ENCODE measurements at places on chromosomes 3 and 15.
A peak's percentile ranks its signal among the peaks of the same experiment; 100 is the strongest.

DNA sequence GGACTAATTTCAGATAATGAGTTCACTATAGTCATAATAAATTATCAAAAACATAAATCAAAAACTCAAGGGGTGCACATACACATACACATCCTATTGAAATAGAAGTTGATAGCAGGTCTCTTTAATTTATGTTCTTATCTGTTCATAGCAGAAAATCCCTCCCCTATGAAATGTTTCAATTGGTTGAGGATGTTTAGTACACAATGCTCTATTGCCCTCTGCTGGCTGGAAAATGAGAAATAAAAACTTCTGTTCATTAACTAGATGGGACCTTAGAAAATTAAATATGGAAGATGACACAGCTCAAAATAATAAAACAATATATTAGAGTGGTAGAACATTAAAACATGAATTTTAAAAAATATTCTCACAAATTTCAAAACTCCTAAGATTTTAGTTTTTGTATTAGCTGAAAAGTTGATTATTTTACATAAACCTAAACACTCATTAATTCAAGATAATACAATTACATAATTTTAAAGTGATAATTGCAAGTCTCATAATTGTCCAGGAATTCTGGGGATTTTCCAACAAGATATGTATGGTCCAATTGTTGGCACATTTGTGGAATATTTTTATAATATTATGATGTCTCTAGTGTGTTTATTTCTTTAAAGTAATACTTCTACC, 735.0 kb downstream of the ROBO1 start:
- peak; percentile 67 for DNase-seq

DNA sequence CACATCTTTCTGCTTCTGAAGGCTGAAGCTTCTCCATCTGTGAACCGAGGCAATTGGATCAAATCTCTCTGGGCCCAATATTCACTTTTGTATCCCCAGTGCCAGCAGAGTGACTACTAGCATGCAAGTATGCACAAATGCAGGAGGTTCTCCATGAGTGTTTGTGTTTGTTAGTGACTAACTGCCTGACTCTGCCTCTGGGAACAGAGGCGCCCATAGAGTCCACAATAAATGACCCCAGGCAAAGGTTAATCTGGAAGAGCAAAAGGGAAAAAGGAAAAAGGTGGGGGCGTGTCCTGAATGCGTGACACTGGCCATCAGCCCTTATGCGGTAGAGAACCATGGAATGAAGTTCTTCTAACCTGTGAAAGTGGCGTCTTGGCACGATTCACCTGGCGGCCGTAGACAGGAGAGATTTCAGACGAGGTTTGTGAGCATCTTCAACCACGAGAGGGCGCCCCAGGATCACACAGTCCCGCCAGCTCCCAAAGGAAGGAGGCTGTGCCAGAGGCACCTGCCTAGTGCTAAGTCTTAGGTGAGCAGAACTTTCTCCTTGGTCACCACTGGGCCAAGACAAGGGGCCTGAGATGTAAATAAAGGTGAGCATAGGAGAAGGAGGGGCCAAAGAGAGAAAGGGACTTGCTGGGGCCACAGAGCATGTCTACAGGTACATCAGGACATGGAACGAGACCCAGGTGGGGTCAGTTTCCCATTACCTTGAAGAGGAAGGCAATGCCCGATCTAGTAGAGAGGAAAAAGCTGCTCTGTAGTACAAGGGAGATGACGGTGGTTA, 44.2 kb downstream of the RBPMS2 start:
- DNase-seq = peak; percentile 59

DNA sequence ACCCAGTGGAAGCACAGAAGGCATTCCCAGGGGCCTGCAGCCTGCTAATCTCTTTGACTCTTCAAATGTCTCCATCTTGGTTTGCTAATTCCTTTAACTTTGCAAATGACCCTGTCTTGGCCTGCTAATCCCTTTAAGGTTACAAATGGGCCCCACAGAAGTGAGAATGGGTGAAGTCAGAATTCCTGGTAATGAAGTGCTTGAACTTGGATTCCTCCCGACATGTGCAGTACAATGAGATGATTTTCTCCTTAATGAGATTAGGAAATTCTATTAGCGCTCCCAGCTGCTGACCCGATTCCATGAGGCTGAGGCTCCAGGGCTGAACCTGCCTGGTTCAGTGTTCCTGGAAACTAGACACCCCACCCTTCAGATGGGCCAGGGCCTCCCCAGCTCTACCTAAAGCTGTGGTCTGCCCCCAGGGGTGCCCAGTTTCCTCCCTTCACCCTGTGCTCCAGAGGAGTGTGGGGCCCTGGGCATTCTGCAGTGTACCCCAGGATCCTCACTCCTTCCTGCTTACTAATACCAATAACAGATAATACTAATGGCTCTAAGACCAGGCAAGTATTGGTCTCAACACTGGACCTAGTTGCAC, 47.4 kb downstream of the SCN5A start:
- no peak for DNase-seq

DNA sequence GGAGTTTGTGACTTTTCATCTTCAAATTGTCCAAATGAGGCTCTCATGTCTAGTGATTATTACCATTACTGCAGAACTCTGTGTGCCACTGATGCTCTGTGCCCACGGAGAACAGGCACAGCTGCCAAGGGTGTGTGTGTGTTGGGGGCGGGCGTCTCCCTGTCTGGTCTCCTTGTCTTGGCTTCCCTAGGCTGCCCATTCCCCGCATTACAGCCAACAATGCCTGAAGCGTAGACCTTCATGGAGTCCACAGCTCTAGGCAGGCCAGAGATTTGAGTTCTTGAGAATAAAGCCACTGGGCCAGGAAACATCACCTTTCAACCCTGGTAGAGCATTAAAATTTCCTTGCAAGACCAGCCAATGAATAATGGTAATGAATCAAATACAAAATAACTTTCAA, 42.7 kb downstream of the CCNB2 start:
- no peak for DNase-seq

DNA sequence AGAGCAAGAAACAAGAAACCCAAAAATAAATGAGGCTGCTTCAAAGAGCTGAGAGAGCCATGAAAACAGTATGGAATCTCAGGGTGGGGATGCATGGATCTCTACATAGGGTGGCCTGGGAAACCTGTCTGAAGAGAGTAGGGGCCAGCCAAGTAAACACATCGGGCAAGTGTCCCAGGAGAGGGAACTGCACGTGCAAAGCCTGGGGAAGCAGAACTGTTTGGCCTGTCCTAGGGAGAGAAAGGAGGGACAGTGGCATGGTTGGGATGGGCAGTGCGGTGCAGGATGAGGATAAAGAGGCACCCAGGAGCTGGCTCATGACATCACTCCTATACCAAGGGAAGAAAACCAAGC, 269.0 kb upstream of the ST8SIA2 start:
- no peak for DNase-seq

DNA sequence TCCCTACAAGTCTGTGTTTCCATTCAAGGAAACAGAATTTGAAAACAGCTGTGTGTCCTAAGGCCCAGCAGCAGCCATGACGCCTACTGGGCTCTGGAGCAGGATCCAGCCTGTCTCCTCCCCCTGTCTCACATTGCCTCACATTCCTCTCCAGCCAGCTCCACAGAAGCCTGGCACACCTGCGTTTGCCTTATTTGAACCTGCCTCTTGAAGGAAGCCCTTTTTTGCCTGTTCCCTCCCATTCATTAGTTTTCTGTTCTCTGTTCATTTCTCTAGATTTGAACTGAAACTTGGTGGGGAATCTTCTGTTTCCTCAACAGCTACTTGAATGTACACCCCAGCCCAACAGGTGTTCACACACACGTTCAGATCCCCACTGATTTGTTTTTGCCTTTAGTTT, 890.5 kb downstream of the TUSC7 start:
- no peak for DNase-seq

GRCh38 chr15:34708422-34708821, 46.4 kb downstream of the GJD2 start:
- DNase-seq = peak; percentile 66

DNA sequence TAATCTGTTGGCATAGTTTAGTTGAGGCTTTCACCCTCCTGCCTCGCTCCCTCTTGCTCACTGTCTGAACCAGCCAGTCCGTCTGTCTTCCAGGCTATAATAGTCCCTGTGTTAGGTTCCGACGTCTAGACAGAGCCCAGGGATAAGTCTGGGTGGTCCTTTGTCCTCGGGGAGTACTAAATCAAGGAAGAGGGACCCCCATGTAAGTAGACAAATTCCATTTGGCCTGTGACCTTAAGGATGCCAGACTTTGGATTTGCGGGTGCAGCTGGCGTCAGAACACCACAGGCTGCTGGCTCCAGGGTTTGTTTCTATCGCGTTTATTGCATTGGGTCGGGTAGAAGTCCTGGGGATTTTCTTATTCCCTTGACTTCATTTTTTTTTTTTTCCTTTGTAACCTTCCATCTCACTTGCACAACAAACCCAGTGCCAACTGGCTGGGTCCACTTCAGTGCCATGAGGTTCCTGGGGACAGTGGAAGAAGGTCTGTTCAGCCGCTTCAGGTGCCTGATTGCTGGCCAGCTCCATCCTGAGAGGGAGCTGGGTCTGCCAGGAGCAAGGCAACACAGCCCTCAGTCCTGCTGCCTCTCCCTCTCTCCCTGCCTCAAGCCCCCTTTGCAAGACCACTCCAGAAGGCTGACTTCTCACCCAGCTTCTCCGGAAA, 95.4 kb upstream of the KLHL25 start:
- DNase-seq = no peak
